Activated CD4-positive, alpha-beta memory T cell treated with anti-CD3 and anti-CD28 coated beads for 36 hours (primary cell): ENCODE measurements at places on chromosomes 7 and 10. TPM values are rescaled to one million over a fixed set of nuclear protein-coding genes. Genes with fewer than 3 reads are reported as not detected.

DNA sequence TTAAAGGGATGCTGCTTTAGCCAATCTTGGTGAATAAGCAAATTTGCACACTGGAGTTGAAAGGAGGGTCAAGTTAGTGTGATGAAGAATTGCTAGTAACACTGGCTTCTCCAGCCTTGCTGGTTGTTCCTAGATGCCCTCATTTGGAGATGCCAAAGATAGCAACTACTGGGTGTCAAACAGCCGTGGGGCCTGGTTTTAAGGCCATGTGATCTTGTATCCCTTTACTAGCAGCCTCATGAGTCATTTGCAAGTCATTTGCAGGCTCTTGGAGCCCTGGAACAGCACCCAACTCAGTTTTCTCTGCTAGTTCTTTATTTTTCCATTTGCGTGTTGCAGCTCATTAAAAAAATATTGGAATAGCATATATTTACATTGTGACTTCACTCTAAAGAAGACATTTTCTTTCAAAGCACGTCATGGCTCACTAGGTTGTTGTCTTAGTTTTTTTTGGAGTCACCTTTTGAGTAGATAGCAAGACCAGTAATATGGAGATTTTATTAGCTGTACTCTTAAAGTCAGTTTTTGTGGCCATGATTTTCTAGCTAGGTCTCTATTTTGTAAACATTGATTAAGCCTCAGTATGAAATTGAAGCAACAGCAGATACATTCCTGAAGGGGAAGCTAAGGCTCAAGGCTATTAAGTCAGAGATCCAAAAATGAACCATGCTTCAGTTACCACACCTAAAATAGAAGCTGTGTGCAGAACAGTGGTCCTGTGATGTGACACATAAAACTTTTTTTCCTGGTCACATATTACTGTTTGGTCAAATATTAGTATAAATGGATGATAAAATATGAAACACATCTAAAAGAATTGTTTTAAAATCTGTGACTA lies 1.3 kb downstream of the LSMEM1 start:
- DNase-seq = no peak

GRCh38 chr7:155392726-155393570 lies 65.0 kb upstream of the EN2 start:
- no peak for DNase-seq

DNA sequence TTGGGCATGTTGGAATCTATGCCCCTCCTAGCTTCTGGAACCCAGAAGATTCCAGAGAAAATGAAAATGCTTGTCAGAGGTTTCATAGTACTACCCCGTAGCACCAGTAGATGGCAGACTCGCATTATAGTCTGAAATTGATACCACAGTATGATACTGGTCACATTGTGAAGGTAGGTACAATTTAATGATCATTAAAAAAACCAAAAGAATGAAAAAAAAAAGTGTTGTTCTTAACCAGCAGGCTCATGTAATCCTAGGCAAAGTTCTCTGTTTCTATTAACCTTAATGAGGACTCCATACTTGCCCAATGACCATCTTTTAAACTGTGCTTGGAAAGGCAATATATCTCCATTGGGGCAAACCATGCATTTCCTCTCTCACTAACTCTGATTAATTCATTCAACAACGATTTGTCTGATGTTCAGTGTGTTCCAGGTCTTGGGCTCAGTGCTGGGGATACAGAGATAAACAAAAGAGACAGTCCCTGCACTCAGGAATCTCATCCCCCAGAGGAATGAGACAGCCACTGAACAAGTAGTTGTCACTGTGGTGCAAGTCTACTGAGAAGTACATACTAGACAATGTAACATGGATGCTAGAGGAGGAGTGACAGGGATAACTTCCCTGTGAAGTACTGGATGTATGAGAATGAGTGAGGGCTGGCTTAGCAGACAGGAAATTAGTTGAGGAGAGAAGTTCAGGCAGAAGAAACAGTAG lies 223.5 kb upstream of the PHYHIPL start:
- DNase-seq = no peak

Gene ZNF22
- total RNA-seq = 19.9 TPM

Gene DYNC1I1
- not detected for total RNA-seq
